GM04504 (cell line): ENCODE measurements at places on chromosomes 5 and 9.

GRCh38 chr5:153998010-153998409 is 40.7 kb downstream of the FAM114A2 start:
- DNase-seq, result no peak

GRCh38 chr9:93818827-93819472 is 136.2 kb downstream of the BARX1 start:
- DNase-seq, result no peak

DNA sequence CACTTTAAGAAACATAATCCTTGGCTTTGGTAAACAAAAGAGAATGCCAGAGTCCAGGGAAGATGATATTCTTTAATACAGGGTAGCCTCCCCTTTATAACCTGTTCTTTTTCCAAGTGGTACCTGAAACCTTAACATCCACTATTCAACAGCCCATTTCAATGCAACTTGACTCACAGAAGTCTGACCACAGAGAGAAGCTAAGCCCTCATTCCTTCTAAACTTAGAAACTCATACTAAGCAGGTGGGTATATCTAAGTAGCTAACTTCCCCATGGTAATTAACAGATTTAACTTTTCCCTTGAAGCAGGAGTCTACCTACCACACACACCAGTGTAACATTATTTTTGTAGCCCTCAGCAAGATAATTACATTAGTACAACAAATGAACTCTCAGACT is 91.9 kb downstream of the CEMIP2 start:
- no peak for DNase-seq

DNA sequence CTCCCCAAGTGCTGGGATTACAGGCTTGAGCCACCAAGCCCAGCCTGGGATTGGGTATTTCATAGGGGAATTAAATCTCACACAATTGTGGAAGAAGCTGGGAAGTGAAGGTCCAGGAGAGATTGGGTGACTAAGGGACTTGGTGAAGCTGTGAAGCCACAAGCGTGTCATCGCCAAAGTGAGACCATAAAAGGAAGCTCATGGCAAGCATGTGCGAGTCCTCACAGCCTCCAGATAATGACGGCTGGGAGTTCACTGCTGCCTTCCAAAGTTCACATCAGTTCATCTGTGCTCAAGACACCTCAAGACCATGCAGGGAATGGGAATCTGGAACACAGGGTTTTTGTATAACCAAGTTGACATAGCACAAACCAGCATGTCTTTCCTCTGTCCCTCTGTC is 210.6 kb downstream of the MARCHF11 start:
- DNase-seq, result no peak

DNA sequence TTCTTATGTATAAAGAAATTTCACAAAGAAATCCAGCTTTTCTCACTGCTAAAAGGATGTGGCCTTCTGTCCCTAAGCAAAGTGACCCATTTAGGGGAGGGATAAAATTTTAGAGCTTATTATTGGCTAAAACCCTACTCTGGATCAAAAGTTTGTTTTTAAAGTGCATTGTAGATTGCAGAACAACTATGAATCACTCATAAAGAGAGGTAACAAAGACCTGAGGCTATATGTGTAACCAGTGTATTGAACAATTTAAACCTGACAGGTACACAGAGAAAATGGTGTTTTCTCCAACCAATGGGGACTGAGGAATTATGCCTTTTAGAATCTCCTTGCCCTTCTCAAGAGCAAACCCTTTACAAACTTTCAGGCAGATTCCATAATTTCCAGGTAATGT is 86.6 kb downstream of the MUSK start:
- no peak for DNase-seq

DNA sequence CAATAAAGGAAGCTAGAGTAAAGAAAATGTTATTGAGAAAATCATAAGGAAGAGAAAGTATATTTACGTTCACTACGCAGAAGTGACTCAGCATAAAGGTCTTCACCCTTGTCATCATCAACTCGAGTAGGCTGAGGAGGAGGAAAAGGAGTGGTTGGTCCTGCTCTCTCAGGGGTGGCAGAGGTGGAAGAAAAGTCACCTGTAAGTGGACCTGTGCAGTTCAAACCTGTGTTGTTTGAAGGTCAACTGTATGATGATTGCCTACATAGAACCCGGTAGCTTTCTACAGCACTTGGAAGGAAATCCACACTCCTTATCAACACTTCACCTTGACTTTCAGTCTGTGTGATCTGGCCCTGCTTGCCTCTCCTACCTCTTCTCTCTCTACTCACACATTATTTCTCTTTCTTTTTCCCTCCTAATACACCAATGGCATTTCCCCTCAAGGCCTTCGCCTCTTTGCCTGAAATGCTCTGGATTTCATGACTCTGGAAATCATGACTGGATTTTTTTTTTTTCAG is 109.3 kb upstream of the CPEB4 start:
- DNase-seq, result no peak

- DNase-seq, result no peak
Measured at GRCh38 chr5:69013481-69013880, 80.3 kb upstream of the SLC30A5 start.

DNA sequence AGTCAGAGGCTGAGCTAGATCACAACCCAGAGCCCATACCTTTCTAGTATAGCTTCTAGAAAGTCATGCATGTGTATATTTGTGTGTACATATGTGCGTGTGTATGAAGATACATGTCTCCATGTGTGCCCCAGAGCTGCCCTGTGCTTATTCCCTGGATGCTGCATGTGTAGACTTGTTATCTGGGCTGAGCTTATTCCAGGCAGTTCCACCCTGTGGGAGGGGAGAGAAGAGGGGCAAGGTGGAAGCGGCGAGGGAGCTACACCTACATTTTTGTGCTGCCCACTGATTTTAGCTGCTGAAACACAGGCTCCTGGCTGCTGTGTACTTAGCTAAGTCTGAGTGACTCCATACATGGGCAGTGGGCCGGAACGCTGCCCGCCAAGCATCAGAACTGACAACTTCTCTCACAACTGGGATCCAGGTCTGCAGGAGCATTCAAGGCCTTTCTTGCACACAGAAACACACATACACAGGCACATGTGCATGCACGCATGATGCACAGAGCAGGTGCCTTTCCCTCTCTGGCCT is 38.0 kb upstream of the XPA start:
- DNase-seq, result no peak

DNA sequence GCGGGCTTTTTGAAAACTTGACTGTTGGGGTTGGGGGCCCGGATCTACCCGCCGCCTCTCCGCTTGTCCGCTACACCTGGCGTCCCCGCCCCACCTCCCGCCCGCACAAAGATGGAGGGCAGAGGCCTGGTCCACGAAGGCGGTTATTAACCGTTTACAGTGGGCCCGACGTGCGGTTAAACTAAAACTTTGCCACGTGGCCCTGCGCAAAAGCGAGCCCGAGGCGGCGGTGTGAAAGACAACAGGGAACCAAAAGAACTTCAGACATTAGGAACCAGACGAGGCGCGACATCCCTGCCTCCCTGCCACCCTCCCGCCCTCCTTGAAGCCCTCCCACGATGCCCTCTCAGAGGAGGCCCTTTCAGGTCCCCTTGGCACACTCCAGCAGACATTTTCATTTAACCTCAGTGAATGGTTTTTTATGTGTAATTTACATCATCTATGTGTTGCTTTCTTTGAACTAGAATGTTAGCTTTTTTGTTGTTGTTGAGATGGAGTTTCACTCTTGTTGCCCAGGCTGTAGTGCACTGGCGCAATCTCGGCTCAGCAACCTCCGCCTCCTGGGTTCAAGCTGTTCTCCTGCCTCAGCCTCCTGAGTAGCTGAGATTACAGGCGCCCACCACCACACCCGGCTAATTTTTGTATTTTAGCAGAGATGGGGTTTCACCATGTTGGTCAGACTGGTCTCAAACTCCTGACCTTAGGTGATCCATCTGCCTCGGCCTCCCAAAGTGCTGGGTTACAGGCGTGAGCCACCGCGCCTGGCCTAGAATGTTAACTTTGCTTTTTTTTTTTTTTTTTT is 999 bp upstream of the HNRNPA0 start:
- no peak for DNase-seq

DNA sequence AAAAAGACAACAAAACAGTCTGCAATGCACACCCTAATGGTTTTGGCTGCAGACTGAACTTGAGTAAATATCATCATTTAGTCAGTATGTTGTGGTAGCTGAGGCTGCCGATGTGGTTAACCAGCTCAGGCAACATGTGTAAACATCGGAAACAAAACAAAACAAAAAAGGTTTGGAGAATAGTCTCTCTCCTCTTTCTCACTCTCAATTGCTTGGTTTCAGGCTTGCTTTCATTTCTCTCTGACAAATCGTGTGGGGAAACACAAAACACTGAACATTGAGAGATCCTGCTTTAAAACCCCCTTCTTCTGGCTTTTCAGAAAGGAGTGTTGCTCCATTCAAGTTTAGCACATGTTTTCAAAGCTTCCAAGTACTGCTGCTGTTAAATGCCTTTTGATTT is 453.3 kb downstream of the BNC2 start:
- DNase-seq, result peak; percentile 83

- DNase-seq, result no peak
Measured at GRCh38 chr5:160209917-160210316, 19.4 kb upstream of the FABP6 start.

DNA sequence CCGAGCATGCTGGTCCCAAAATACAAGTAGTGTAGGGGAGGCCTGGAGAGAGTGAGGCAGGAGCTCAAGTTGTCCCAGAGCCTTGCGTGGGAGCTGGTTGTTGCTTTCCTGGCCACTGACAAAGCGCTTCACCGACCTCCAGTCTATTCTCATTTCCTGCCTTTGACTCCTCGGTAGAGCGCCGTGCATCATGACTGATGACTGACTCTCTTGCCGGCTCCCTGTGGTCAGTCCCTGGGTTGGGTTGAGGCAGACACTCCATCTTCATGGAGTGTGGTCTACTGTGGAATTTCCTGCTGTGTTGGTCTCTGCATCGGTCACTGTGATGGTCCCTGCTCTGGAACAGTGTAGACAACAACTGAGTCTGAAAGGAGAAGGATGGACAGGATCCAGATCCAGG is 175.1 kb upstream of the S1PR3 start:
- peak; percentile 53 for DNase-seq

DNA sequence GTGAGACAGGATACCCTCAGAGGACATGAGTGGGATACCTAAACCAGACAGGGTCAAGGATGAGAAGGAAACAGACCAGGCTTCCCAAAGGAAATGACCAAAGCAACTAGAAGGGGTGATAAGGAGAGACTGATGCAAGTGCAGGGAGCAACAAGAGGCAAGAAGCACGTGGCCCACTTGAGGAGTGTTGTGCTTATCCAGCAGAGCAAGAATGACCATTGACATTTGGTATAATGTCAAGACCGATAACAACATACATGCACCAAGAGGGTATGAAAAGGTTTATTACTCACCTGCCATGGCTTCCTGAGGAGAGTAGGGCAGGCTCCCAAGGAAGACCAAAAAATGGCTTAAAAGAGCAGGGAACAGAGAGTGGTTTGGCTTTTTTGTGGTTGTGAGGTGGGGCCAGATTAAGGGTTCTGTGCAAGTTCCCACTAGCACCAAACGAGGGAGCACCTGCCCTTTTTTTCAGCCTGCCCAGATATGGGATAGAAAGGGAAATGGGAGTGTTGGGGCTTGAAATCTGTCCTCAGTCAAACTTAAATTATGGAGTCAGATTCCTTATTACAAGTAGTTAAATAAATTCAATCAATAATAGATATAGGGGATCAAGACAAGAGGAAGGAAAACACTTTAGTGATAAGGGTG is 513.6 kb downstream of the RASEF start:
- no peak for DNase-seq

- no peak for DNase-seq
Measured at GRCh38 chr5:32330126-32330971, 17.6 kb upstream of the MTMR12 start.

GRCh38 chr5:74361406-74362358 is 278.8 kb downstream of the ENC1 start:
- DNase-seq, result no peak

GRCh38 chr5:160463740-160464465 is 42.2 kb downstream of the PTTG1 start:
- DNase-seq, result no peak

DNA sequence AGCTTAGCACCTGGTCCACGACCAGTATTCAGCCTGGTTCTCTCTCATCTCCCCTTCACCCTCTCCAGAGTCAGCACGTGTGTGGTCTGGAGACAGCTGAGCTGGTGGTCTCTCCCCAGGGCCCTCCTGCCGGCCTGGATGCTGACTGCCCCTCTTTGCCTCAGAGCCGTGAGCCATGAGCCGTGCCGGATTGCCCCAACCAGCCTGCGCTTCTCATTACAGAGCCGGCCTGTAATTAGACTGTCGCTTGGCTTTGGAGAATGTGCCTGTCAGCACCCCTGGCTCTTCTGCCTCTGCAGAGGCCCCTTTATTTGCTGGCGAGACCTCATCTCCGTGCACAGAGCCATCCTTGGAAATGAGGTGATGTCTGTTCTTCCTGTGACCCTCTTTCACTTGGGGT is 118.7 kb upstream of the BOD1 start:
- no peak for DNase-seq

- DNase-seq, result no peak
Measured at GRCh38 chr5:81058121-81058520, 98.0 kb downstream of the RASGRF2 start.

DNA sequence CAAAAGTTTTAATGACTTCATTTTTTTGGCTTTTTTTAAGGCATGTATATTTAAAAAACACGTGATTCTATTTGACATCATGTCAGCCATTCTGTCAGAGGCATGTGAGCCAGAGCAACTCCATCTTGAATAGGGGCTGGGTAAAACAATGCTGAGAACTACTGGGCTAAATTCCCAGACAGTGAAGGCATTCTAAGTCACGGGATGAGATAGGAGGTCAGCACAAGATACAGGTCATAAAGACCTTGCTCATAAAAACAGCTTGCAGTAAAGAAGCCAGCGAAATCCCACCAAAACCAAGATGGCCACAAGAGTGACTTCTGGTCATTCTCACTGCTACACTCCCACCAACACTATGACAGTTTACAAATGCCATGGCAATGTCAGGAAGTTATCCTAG is 1000.6 kb upstream of the DMAC1 start:
- DNase-seq, result no peak

DNA sequence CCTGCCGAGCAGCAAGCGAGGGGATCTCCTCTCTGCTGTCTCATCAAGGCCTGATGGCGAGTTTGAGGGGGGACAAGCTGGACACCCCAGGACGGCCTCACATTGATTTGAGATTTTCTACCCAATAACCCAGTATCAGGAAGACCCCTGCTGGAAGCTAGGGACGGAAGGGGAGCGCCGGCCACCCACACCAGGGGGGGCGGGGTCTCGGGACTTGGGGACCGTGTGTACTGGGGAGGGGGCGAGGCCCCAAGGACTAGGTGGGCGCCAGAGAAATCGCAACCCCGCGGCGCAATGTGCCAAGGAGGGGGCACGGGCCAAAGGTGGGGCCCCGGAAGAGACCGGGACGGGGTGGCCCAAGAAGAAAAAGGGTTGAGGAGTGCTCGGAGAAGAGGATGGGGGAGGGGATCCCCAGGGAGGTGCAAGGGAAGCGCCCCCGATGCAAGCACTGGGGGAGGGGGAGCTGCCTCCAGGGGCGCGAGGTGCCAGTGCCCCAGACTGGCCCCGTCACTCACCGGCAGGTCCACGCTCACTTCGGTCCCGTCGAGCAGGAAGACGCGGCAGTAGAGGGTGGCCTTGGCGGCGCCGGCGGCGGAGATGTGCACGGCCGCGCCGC is 1.1 kb downstream of the EPB41L4B start:
- DNase-seq, result no peak

GRCh38 chr9:12266758-12267157 is 426.4 kb upstream of the TYRP1 start:
- DNase-seq, result no peak
